T-helper 1 cell (primary cell): ENCODE measurements at places on chromosomes 1 and 21.

DNA sequence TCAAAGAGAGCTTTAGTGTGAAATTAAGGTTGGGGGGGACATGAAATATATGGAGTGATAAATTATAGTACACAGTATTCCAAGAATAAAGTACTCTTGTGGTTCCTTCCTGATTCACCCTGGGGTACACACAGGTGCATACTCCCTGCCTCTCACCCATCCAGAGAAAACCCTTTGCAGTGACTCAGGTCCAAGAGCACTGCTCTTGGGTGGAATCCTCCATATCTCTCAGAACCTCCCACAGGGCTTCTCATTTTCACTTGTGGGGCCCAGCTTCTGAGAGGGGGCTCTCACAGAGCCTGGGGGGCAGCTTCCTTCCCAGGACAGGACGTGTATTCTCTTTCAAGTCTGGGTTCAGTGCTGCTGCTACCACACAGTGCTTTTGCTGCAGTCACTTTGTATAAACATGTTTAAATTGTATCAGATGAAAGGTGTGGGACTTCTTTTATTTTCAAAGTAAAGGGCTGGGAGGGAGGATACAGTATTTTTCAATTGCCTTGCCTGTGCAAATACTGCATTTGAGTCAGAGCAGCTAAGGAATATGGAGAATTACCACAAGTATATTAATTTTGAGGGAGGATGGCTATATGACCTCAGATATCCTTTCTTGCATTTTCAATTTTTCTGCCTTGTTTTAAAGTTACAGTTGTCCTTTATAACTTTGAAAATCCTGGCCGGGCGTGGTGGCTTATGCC lies 24.9 kb upstream of the BMP8A start:
- DNase-seq = no peak

GRCh38 chr1:241589521-241589920 lies 50.6 kb downstream of the CHML start:
- no peak for DNase-seq

DNA sequence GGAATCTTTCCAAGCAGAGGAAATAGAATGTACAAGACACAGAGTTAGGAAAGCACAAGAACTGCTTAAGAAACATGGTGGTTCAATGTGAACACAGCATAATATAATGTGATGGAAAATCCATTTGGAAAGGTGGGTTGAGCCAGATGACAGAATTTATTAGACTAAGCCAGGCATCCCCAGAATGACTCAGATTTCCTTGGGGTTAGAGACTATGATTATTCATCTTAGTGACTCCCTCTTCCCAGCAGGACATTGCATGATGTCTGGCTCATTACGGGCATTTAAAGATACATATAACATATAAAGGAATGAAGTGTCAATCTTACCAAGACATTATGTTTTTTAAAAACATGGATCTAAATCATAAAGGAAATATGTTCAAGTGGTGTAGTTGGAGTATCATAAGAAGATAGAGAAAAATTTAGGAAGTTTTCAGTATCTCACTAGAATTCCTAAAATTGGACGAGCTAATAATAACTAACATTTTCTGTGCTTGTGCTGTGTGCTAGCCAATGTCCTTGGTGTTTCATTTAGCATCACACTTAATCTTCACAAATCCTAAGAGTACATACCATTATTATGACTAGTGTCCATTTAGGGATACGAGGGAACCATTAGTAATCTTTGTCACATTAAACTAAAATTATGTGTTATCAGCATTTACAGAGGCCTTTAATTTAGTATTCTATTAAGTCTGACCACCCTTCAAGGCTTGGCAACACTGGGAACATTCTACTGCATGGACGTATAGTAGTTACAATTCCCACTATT lies 41.0 kb upstream of the ST6GALNAC5 start:
- no peak for DNase-seq

DNA sequence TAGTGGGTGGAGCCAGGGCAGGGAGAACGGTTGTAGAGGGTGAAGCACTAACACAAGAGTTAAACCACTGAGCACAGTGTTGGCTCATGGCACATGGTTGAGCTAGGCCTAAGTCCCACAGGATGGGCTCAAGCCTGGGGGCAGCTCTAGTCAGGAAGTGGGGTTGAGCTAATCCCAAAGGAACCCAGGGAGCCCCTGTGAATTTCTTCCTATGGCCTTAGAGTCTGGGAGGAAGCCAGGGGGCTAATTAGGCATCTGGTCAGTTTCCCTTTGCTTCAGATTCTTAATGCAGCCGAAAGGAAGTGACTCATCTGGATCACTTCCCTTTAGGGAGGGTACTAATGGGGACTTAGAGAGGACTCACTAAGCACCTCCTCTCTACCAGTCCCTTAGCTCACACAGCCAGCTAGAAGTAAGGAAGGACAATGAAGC lies 10.1 kb downstream of the CFAP45 start:
- no peak for DNase-seq

- DNase-seq = no peak
Measured at GRCh38 chr1:162159515-162159914, 90.0 kb downstream of the NOS1AP start.

DNA sequence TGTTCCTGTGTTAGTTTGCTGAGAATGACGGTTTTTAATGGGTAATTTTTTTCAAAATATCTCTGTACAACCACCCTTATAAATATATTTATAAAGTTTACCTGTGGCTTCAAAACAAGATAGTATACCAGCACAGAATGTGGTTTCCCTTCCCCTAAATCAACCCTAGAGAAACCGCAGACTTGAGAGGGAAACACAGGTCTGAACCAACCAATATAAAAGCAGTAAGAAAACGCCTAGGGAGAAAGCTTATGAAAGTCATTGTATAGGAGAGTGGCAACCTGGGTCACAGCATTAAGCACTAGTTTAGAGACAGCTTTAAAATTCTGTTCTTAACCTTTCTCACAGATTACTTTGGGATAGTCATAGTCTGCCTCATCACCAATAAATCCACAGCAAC lies 180.6 kb upstream of the LHX8 start:
- no peak for DNase-seq

DNA sequence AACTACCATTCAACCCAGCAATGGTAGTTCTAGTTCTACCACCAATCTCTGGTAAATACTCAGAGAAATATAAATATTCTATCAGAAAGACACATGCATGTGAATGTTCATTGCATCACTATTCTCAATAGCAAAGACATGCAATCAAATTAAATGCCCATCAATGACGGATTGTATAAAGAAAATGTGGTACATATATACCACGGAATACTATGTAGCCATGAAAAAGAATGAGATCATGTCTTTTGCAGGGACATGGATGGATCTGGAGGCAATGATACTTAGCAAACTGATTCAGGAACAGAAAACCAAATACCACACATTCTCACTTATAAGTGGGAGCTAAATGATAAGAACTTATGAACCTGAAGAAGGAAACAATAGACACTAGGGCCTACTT lies 37.5 kb upstream of the C1orf87 start:
- DNase-seq = no peak

DNA sequence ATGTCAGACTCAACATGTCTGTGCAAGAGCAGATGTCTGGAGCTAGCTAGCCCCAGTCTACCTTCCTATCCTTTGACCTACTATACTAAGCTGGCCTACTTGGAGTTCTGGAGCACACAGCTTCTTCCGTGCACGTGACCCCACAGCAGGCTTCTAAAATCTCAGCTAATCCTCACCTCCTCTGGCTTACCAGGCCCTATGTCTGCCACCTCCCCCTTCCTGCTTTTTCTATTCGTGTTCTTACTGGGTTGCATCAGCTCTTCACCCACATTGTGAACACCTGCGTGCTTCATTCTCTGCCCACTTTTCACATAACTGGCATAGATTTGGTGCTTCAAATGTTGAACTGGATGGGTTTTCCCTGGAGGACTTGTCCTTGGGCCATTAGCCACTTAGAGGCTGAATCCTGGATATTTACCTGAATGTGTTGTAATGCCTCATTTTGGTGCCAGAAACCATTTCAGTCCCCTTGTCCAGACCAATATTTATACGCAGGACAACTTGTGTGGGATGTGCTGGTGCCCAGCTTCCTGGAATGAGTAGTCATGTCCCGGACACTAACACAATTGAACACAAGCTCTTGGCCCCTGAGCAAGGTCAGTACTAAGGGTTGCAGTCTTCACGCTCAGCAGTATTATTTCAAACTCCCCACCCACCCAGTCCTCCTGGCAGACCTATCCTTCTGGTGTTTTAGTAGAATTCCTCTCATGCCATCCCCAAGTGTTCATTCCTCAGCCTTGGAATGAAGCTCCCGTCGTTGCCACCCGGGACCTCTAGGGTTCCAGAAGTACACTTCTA lies 24.0 kb downstream of the TENT5C start:
- DNase-seq = no peak

GRCh38 chr1:248756151-248756550 lies 592 bp upstream of the LYPD8 start:
- DNase-seq = no peak

DNA sequence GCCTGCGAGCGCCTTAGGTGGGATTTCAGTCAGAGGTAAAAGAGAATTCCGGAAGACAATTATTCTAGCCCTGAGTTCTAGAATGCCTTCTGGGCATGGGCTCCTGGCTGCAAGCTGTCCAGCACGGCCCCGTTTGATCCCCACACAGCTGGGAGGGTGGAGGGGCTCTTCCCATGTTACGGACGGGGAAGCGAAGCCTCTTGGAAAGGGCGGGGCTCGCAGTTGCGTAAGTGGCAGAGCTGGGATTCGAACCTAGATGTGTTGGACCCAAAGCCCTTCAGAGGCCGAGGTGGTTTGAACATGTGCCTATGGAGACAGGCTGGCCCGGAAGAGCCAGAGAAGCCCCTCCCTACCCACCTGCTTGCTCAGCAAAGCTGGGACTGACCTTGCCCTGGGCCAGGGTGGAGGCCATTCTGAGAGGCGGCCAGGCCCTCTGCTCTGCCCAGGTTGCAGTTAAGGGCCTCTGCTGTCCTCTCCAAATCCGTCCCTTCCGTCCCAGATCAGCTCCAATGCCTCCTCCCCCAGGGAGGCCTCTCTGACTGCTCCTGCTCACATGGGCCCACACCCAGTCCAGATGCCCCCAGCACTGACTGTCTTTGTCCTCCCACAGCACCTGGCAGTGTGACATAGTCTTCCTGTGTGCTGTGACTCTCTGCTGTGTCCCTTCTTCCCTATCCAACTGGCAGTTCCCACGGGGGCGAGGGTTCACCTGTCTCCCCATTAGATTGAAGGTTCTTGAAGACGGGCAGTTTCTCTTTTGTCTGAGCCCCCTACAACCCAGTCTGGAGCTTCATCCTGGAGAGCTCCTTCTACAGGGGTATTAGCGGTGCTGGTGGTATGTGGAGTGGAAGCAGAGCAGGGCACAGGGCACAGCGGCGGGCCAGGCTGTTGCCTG lies 1.2 kb upstream of the HSPB7 start:
- no peak for DNase-seq

DNA sequence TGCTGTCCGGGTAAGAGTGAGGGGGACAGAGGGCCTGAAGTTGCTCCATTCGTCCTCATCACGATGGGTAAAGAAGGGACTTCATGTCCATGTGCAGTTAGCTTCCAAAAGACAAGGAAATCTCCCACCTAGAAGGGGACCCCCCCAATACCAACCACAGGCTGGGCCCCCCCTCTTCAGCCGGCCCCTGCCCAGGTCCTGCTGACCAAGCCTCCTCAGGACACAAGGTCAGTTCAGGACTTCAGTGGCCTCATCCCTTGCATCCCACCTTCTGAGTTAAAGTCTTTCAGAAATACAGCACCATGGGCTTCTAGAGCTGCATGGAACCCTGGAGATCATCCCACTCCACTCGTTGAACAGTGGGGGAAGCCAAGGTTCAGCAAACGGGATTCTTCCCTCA lies 115.4 kb upstream of the ERG start:
- DNase-seq = no peak

- DNase-seq = no peak
Measured at GRCh38 chr1:119795261-119796200, 15.7 kb downstream of the REG4 start.

DNA sequence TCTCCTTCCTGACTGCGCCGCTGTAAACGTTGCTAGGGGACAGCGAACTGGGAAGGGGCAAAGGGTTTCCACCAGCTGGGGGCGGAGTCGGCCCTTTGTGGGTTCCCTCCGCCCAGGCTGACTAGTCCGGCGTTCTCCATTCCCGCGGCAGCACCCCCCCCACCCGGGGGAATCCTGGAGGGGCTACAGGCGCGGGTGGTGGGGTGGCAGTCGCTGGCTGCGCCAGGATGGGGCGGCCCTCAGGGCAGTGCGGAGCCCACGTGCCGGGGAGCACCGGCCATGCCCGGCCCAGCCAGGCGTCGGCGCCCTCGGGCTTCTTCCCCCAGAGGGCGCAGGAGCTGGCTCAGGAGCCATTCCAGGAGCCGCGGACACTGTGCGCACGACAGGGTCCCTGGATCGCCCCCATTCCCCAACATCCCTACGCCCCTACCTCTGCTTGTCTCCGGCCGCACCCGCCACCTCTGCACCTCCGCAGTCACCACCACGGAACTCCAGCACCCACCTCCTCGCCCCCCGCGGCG lies 476 bp downstream of the BATF3 start:
- peak; percentile 75 for DNase-seq

DNA sequence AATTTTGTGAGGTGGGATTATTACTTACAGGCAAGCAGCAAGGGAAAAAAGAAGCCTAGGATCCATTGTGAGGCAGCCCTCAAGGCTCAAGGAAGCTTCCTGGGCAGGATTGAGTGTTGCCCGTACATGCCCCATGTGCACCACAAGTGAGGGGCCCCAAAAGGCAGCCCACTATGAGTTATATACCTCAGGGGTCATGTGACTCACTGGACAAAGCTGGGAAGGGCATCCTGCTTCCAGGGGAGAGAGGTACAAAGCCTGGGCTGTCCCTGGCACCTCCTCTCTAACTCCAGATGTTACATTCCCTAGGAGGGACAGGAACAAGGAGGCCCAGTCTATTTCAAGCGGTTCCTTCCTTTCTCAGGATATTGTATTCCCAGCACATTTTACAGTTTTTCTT lies 34.0 kb upstream of the CD1D start:
- DNase-seq = no peak

- no peak for DNase-seq
Measured at GRCh38 chr1:156203331-156203730, 9.4 kb downstream of the SLC25A44 start.

DNA sequence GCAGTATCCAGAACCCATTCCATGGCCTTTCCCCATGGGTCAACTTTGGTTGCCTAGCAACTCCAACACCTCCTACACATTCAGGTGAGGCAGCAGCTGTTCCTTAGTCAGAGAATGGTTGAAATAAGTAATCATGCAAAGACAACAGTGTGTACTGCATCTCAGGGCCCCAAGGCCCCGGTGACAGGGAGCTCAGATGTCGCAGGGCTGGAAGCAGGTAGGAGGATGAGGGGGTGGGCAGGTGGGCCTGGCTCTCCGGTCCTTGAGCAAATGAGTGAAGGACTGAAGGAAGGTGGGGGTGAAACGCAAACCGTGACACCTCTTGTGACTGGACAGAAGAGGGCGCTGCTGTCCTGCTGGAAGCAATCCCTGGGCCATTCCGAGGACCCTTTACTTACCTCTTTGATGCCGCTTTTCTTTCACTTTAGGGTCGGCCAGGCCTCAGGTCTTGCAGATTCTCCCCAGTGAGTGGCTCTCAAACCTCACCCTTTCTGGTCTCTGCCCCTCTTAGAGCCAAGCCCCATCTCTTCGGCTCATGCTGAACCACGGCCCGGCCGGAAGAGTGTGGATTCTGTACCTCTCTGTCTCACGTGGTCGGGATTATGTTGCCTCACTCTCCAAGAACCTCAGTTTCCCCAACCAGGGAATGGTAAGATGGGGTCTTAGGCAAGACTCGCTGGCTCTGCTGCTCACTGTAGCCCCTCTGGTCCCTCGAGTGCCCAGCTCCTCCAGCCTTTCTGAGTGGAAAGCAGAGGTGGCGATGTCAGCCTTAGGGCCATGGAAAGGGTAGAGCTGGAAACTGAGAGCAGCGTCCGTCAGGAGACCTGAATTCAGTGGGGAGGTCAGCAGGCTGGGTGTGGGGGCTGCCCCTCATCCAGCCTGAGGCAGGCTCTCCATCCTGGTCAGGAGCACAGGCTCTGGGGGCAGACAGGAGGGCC lies 5.6 kb upstream of the KCNA10 start:
- DNase-seq = peak; percentile 29

GRCh38 chr1:35298464-35298863 lies 30.0 kb downstream of the ZMYM4 start:
- DNase-seq = peak; percentile 27
